Stimulated activated CD4-positive, alpha-beta T cell treated with anti-CD3 and anti-CD28 coated beads, Interleukin-15, amount 100 ng/mL, for 48 hours (primary cell): ENCODE measurements at places on chromosomes 5 and 9.

DNA sequence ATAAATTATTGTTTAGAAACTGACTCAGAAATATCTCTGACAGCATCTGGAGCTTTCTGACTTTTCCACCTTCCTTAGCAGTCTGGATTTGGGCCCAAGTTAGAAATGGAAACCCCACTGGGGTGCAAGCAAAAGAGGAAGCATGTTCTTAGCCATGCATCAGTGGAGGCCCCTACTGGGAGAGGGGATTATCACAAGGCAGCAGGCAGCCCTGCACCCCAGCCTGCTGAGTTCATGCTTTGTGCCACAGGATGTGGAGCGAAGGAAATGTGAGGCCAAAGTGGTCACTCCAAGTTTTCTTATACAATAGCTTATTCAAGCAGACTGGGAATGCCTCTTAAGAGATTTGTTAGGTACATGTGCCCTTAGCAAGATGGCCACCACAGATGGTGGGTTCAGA lies 146.5 kb upstream of the TLX3 start:
- DNase-seq, result no peak

DNA sequence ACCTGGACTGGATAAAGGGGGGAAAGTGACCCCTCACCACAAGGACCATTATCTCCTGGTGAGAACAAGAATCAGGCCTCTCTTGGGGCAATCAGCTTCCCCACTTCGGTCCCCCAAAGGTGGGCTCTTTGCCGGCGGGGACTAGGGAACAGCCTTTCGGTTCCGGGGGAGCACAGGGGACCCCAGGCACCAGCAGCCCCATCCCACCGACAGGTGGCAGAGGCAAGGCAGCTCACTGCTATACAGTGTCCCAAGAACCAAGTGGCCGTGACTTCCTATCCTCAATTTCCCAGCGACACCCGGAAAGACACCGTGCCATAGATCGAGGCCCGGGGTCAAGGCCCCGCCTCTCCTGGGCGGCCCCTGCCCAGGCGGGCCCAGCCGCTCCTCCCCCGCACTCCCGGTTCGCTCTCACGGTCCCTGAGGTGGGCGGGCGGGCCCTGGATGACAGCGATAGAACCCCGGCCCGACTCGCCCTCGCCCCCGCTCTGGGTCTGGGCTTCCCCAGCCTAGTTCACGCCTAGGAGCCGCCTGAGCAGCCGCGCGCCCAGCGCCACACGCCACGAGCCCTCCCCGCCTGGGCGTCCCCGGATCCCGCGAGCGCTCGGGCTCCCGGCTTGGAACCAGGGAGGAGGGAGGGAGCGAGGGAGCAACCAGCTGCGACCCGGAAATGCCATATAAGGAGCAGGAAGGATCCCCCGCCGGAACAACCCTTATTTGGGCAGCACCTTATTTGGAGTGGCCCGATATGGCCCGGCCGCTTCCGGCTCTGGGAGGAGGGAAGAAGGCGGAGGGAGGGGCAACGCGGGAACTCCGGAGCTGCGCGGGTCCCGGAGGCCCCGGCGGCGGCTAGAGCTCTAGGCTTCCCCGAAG lies 655 bp upstream of the EGR1 start:
- peak; percentile 94 for DNase-seq

- DNase-seq, result no peak
Observed at GRCh38 chr9:91855196-91855595, 94.8 kb downstream of the ROR2 start.

GRCh38 chr5:142104491-142104890 lies 4.1 kb upstream of the NDFIP1 start:
- DNase-seq, result no peak

- no peak for DNase-seq
Observed at GRCh38 chr9:36029202-36029601, 7.5 kb upstream of the RECK start.

DNA sequence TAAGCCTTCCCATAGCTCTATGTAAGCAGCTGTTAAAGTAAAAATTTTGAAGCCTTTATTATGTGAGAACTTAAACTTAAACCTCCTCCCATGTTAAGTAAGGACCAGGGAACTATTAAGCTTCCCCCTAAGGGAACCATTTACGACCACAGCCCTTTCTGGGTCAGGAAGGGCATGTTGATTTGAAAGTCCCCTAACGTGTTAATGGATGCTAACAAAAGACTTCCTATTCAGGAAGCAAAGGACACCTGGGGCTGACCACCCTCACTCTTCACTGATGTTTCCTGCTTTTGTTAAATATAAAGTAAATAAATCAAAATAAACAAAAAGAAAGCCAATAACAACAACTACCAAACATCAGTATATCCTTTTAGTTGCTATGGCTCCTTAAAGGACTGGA lies 170.6 kb upstream of the RFX3 start:
- no peak for DNase-seq

- no peak for DNase-seq
Observed at GRCh38 chr9:134734270-134734669, 92.7 kb downstream of the COL5A1 start.

DNA sequence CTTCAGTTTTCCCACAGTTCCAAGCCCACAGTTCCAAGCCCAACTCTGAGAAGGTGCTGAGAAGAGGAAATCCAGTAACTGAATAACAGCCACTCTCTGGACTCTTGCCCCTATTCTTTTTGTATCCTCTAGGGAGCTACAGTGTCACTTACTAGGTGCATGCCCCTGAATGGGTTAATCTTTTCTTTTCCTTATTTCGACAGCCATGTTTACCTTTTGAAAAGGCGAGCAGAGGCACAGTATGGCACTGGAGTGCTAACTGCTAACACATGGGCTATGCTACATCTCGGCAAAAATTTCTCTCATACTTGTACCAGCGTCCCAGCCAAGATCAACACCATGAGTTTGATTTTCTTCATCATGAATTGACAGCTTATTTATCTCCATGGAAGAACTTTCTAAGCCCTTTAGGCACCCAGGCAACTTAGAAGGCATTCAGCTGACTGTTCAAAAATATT lies 222.6 kb downstream of the EBF1 start:
- DNase-seq, result no peak

DNA sequence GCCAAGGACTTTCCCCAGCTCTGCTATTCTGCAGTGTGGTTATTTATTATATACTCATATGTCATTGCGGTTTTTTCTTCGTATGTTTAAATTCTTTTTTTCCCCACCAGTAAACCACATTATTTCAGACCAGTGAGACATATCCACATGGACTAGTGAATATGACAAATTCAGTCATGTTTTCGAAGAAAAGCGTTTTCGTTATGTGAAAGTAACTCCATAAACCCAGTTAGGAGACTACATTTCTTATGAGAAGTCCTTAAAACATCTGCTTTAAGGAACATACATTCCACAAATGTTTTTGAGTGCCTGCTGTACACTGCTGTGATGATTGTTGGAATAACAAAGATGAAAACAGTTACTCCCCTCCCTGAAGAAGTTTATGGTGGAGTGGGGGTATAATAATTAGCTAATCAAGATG lies 591.8 kb upstream of the CLINT1 start:
- no peak for DNase-seq

- no peak for DNase-seq
Observed at GRCh38 chr9:135456436-135457104, 23.0 kb upstream of the PPP1R26 start.

DNA sequence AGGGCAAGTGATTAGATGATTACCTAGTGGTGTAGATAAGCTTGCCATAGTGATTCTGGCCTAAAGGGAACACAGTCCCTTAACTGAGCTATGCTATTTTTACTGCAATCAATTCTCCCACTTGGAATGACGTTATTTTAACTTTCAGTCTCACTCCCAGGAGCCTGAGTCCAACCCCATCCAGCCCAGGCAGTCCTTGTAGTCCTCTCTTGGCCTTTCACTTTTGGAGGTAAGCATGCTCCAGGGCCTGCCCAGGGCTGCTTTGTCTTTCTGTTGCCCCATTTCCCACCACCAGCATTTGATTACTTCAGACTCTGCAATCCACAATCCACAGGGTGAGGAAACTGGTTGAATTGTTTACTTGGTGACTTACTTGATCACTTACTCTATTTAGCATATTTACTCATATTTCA lies 233.0 kb downstream of the CD180 start:
- DNase-seq, result no peak

GRCh38 chr5:36611520-36612274 lies 5.3 kb downstream of the SLC1A3 start:
- DNase-seq, result no peak

DNA sequence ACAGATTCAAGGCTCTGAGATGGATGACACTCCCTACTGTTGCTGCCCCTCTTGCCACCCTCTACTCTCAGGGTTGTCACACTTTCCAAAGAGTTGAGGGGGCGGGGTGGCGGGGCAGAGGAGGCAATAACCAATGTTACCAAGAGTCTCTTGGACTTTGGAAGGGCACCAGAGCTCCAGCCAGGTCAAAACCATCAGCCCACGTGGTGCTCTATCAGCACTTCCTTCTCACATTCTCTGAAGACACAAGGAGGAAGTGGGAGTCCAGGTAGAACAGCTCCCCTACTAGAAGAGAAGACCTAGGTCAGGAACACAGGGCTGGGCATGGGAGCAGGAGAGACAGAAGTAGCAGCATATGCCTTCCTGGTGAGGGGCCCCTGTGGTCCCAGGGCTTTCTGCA lies 33.0 kb upstream of the PIK3R1 start:
- DNase-seq, result no peak

DNA sequence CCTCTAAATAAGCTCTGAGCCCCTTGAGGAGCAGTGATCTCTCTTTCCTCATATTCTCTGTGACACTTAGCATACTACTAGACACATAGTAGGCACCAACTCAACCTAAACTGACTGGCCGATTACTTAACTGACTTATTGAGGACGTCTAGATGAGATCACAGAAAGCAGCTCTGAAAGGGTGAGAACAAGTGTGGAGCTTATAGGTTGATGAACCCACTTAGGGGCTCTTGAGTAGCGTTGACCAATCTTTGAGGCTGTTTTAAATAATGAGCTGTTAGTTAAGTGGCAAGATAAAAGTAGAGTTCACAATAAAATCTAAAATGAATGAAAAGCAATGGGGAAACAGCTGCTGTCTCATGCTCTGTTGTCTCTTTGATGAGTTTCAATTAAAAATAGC lies 124.7 kb upstream of the TNPO1 start:
- DNase-seq, result no peak

GRCh38 chr9:2302606-2303005 lies 287.5 kb downstream of the SMARCA2 start:
- no peak for DNase-seq

DNA sequence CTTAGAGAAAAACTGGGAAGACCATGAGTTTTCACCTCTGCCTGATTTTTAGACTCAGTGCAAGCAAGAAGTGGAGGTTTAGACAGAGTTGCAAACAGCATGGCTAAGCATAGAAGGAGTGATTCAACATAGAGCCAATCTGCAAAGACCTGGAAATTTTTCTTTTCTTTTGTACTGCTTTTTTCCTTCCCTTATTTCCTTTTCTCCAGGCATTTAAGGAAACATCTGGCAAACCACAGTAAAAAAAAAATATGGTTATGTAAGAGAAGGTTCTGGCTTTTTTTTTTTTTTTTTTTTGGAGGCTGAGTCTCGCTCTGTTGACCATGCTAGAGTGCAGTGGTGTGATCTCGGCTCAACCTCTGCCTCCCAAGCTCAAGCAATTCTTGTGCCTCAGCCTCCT lies 16.6 kb upstream of the DCAF12 start:
- no peak for DNase-seq

DNA sequence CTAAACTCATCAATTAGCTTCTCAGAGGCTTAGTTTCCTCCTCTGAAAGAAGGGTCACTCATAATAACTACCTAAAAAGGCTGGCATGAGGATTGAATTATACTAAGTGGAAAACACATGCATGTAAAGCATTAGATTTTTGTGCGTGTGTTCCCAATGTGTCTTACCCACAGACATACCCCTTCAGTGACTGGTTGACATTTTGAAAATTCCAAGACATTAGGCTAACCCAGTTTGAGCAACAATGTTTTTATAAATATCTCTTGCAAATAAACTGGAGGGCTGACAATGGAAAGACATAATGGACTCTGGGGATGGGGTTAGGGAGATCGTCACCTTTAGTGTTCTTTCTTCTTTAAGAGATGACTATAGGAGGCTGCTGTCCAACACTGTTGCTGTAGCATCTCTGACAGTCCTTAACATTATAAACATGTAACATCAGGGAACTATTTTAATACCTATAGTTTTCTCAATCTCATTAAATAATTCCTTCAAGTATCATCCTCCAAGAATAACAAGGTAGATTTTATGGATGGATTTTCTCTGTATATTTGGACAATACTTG lies 24.3 kb downstream of the HMHB1 start:
- no peak for DNase-seq

- DNase-seq, result no peak
Observed at GRCh38 chr9:125484350-125485282, 222.4 kb downstream of the MAPKAP1 start.

- no peak for DNase-seq
Observed at GRCh38 chr9:35533398-35533797, 43.5 kb downstream of the RUSC2 start.

DNA sequence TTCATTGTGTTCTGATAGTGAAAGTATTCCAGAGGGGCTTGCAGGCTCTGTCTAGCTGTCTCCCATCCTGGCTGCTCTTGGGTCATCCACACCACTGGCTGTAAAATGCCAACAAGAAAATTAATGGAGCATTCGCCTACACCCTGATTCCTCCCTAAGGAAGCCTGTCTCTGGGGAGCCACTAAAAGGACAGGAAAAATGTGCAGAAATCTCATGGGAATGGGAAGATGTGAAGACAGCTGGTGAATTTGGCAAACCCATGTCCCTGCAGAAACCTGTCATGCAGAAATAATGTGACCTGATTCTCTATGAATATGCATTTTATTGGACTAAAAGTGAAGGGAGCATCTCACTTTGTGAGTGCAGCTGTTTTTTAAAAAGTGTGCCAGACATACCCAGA lies 265.6 kb downstream of the TUSC1 start:
- no peak for DNase-seq

- DNase-seq, result no peak
Observed at GRCh38 chr9:115461280-115461679, 343.3 kb upstream of the TNC start.

- DNase-seq, result no peak
Observed at GRCh38 chr5:6082685-6083084, 295.7 kb downstream of the MED10 start.
